ENCODE measurements at places on chromosomes 3 and 15.

GRCh38 chr3:134476306-134476705 lies 9.5 kb downstream of the ANAPC13 start:
- no peak for DNase-seq

DNA sequence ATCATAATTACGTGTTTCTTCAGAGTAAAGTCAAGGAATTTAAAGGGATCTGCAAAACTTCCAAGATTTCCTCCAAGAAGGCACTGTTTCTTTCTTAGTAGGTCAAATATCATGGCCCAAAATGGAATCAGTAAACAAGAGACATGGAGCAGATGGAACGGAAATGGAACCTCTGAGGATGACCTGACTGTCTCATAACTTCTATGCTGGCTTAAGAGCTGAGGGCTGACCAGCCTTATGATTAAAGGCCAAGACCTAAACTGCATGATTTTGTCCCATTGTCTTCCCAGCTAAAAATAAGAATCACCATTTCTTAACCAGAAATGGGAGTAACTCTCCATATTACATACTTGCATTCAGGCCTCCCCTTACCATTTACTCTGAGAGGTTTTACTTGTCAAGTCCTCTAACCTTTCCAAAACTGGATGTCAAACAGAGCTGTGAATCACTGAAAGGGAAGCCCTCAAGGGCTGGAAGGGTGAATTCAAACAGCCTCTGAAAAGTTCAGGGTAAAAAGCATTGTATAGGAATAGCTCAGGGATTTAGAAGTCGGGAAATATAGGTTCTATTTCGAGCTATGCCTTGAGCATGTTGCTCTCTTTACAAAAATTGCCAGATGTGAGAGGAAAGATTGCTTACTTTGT lies 103.7 kb downstream of the MEIS2 start:
- no peak for DNase-seq

- no peak for DNase-seq
These were observed 2.9 kb upstream of the RNF7 start for GRCh38 chr3:141735176-141735575.

DNA sequence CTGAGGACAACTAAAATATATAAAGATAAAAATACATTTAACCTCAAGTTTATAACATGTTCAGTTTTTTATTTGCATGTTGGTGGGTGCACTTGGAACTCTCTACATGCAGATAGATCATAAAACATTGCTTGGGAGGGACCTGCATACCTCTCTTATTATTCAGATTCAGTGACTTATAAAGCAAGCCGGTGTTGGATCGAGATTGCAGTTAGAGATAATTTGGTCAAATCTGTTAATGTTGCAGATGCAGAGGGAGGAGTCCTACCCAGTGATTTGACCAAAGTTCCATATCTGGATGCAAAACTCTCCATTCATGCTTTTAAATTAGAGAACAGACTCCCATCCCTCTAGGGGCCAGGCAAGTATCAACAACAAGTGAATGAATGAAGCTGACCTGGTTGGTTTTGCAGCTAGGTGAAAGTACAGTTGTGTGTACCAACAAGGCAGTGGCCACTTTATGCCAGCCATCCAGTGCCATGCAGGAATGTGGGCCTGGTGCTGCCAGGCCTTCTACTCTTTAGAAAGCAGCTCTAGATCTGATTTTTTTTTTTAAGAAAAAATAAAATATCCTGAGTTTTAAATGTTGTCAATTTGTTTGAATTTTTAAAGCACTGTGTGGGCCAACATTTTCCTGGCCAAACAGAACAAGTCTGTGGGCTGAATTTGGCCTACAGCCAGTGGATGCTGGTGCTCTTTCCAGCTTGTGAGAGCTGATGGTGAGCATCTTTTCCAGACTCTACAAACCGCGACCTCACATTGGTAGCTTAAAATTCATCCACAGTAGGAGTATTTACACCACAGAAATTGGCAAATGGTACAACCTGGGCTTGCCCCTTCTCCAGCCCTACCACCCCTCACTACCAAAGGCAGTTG lies 12.3 kb downstream of the CDIN1 start:
- DNase-seq, result peak; percentile 19

GRCh38 chr3:193660698-193661411 lies 67.8 kb downstream of the OPA1 start:
- DNase-seq, result no peak

GRCh38 chr3:133491481-133492059 lies 81.9 kb upstream of the CDV3 start:
- DNase-seq, result no peak

- no peak for DNase-seq
These were observed 475.0 kb upstream of the PROK2 start for GRCh38 chr3:72259755-72260587.

DNA sequence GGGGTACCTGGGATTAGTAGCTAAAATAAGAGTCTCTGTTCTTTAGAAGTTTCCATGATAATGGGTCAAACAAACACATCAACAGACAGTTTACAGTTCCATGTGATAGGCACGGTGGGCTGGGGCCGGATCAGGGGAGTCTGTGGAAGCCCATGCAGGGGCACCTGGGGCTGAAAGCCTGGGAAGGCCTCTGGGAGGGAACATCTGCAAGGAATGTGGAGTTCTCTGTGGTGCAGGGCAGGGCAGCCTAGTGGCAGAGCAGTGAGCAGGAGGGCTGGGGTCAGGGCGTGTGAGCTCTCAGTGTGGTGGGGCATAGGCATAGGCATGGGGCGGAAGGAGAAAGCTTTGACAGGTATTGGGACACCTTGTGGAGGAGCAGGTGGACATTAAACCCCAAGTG lies 207.7 kb upstream of the TRIM42 start:
- DNase-seq, result no peak

GRCh38 chr3:12954891-12955650 lies 113.7 kb upstream of the RPL32 start:
- DNase-seq, result no peak

DNA sequence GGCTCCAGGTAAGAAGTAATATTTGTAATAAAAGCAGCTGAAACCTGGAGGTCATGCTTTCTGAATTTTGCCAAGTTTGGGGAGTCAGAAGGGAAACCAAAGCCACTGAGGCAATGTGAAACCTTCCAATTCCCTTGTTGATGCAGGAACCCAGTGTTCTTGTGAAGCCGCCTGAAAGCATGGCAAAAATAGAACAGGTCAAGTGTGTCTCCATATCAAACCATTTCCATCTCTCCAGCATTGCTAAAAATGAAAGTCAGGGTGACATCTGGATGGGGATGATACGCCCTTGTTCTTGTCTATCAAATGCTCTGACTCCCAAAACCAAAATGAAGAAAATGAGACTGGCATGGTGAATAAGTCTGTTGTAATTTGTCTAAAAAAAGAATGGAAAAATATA lies 362.5 kb downstream of the VPS13C start:
- DNase-seq, result no peak

- no peak for DNase-seq
These were observed 3.9 kb upstream of the ATP11B start for GRCh38 chr3:182789371-182789770.

GRCh38 chr15:64344651-64345294 lies 11.2 kb downstream of the CSNK1G1 start:
- DNase-seq, result no peak

DNA sequence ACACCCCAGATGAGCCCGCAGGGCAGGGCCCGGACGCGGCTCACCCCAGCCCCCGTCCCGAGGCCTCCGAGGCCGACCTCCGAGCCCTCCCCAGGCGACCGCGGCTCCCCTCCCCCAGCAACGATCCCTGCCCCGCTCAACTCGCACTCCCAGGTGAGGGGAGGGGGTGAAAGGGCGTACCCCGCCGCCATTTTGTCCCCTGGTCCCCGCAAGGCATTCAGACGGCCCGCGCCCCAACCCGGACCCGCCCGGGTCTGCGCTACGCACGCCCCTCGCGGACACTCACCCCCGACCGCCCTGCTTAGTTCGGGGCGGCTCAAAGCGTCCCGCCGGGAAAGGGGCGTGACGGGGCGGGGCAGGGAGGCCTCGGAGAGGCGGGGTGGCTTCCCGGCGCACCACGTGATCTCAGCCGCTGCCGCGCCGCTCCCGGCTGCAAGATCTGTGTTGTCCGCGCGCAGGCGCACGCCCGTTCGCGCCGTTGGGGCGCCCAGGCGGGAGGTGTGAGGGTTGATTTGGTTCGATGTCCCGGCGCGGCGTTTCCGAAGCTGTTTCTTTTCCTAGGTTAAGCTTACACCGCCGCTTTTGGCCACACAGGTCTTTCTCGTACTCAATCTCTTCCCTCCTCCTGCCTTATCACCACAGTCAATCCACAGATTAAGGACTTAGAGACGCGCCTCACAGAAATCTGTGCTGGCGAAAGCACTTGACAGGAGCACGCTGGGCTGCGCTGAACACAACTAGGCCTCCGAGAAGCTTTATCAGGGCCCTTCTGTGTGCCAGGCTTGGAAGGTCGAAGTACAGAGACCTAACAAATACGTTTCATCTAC lies at the start of gene SCAPER:
TSS of gene SCAPER (minus strand) at position 328 of the 827 bp plus-strand sequence. CDS start 21,523 bp downstream, outside the sequence.
- peak; percentile 86 for DNase-seq

DNA sequence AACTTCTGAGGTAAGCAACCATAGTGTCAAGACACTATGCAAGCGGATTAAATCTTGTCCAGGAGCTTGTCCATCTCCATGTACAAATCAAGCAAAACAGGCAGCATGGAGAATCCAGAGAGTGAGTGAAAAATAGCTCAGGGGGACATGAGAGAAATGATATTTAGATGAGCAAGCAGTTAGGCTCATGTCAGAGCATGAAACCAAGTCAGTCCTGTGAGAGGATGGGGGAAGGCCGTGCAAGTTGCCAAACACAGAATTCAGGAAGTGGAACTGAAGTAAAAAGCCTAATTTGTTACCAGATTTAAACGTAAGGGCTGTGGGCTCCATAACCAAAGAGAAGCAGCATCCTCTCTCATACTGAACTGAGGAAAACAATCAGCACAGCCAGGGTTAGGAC lies 995.9 kb downstream of the MCTP2 start:
- DNase-seq, result no peak

DNA sequence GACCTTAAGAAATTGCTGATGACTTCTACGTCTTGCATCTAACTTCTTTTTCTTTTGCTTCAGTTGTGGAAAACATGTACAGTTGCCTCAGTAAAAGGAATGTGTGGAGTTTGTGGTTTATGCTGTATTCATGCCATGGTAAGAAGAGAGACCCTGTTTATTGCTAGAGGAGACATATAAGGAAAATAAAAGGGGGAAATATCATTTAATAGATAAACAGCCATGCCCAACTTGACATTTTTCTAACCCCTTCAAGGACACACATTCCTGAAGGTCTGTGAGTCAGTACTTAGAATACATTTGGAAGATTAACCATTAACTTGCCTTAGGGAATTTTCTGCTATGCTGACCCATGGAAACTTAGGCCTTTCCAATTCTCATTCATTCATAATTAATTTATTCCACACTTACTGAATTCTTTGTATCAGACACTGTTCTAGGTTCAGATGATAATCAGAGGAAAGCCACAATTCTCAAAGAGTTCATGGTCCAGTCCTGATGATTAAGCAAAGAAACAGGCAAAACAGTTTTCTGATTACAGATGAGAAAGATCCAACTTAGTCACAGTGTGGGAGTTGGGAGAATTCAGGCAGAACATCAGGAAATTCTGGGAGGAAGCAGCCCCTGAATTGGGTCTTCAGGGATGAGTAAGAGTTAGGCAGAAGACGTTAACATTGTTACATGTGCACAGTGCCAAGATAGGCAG lies 329.8 kb upstream of the RASGRP1 start:
- DNase-seq, result peak; percentile 95

- DNase-seq, result no peak
These were observed 652.5 kb downstream of the EDEM1 start for GRCh38 chr3:5840056-5840455.

All from ACHN (cell line).